ENCODE measurements at places on chromosomes 13 and 19.
A peak's percentile ranks its signal among the peaks of the same experiment; 100 is the strongest.

GRCh38 chr13:108963846-108964600, 334.6 kb downstream of the MYO16 start:
- DNase-seq, result no peak

DNA sequence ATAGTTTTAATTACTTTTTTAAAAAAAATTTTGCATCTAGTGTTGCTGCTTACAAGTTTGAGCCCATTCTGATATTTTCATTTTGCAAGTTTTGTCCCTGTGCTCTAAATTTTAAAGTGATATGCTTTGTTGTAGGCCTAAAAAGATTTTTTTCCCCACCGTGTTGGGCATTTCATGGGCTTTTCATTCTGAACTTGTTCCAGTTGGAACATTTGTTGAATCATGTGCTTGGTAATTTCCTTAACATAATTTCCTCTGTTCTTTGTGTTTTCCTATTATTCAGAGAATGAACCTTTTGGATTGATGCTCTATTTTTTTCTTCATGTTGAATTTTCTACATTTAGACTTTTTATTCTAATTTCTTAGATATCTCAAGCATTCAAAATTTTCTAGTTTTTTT, 206.4 kb upstream of the SPRY2 start:
- no peak for DNase-seq

- DNase-seq, result peak; percentile 70
These were observed 12.5 kb upstream of the CYP2A6 start for GRCh38 chr19:40862785-40863184.

DNA sequence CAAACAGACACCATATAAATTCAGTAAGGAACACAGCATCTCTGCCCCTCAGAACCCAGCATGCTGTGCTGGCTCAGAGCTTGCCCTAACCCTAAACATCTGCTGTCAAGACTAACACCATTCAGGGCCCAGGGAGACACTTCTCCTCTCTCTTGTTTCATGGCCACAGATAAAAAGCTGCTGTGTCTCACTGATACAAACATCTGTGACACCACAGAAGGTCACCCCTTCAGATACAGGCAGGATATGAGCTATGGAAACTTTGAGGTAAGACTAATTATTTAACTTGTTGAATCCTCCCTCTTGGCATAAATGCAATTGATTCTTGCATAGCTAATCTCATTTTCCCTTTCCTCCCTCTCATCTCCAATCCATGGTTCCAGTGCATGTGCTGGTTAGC, 61.6 kb upstream of the GPR12 start:
- DNase-seq, result no peak

DNA sequence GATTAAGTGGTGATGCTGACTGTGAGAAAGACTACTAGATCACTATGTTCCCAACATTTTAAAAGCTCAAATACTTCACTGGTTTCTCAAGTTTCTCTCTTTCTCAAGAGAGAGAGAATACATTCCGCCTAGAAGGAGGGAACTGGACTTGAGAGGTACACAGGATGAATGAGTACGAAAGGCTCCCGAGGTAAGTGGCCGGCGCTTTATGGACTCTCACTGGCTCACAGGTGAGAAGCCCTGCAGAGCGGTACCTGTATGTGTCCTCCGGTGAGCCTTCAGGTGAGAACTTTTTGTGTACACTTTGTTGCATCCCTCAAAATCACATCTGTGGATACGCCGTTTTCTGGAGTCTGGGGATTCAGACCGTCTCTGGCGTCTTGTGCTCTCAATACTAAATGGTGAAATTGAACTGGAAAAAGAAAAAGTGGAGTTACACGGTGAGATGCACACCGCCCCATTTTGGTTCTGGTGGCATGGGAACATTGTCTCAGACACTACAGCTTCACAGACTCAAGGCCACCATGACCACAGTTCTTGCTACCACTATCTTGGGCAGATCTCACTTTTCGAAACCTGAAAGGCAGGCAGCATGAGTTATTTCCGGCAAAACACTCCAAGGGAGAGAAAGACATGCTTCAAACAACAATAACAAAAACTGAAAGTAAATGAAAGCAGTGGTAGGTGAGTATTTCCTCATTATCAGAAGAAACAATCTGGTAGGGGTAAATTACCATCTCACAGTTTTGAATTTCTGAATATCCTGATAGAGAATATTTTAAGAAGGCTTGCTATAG, 418.9 kb downstream of the KLF12 start:
- no peak for DNase-seq

GRCh38 chr19:49889687-49890348, 6.9 kb downstream of the IL4I1 start:
- peak; percentile 60 for DNase-seq

DNA sequence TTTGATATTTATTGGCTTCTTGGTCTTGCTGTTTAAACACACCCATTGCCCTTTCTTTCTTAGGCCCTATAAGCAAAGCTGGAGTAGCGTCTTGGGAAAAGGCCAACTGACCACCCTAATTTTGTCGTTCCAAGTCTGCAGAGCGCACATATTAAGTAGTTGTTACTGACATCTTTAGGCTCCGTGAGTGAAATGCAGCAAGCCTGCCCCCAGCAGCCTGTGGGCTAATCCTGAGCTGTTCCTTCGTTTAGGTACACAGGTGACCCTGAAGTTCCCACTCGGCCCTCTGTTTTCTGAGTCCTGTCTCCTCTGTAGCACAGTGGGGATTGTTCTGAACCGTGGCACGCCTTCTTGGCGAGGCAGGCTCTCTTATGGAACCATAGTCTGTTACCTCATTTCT, 170.5 kb downstream of the STK24 start:
- DNase-seq, result no peak

- no peak for DNase-seq
These were observed 5.2 kb downstream of the INSR start for GRCh38 chr19:7288977-7289376.

DNA sequence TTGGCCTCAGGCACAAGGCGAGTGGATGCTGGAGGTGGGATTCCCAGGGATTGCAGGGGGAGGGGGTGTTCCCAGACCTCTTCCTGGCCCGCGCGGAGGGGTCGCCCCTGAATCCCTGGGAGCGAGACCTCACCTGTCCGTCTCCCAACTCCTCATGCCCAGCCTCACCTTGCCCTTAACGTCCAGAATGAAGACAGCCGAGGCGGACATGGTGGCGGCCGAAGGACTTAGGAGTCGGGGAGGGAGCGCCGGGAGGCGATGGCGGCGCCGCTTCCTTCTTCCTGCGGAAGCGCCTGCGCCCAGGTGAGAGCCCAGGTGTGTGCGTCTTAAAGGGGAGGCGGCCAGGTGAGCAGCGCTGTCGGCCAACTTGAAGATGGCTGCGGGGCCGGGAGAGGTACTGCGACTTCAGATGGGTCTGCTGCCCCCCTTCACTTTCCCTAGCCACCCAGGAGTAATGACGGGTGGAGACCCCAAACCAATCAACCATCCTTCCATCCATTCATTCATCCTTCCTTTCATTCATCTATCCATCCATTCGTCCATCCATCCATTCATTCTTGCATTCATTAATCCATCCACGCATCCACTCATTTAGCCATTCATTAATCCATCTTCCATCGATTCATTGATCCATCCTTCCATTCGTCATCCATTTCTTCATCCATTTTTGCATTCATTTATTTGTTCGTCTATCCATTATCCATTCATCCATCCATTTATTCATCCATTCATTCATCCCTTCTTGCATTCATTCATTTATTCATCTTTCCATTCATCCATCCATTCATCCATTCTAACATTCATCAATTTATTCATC, at the start of gene AP1M2:
TSS of gene AP1M2 (minus strand) at position 291 of the 817 bp plus-strand sequence. CDS start at position 210, 81 bp downstream.
- DNase-seq, result no peak

- DNase-seq, result no peak
These were observed 884.2 kb downstream of the DIAPH3 start for GRCh38 chr13:59279576-59279975.

GRCh38 chr13:23632741-23633140, 62.5 kb downstream of the TNFRSF19 start:
- no peak for DNase-seq

GRCh38 chr13:48078251-48078656, 16.6 kb downstream of the MED4 start:
- DNase-seq, result peak; percentile 37

DNA sequence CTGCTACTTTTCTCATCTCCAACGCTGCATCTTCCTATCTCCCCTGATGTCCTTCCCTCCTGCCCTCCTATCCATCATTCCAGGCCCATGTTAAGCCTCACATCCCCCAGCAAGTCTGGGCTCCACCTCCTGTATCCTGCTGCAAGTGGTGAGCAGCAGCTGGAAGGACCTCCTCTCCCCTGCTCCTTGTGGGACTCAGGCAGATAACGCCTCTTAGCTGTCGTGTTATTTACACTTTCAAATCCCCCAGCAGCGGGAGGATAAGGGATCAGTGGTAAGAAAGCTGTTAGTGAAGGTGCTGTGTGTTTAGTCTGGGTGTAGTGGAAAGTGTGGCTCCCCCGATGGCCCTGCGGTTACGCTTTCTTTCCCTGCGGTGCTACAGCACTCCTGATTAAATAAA, 211.9 kb downstream of the ZNF536 start:
- DNase-seq, result no peak

- no peak for DNase-seq
These were observed 51.6 kb downstream of the USP12 start for GRCh38 chr13:27120011-27120410.

DNA sequence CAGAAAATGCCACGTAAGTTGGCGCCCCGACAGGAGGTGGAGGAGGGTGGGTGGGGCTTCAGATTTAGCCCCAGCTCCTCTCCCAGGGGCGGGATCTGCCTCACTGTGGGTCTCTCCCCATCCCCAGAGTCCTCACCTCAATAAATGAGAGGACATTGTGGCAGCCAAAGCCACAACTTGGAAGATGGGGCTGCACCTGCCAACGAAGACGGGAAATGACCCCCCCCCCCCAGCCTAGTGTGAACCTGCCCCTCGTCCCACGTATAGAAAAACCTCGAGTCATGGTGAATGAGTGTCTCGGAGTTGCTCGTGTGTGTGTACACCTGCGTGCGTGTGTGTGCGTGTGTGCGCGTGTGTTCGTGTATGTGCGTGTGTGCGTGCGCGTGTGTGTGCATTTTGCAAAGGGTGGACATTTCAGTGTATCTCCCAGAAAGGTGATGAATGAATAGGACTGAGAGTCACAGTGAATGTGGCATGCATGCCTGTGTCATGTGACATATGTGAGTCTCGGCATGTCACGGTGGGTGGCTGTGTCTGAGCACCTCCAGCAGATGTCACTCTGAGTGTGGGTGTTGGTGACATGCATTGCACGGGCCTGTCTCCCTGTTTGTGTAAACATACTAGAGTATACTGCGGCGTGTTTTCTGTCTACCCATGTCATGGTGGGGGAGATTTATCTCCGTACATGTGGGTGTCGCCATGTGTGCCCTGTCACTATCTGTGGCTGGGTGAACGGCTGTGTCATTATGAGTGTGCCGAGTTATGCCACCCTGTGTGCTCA, 1.5 kb upstream of the TRAPPC5 start:
- no peak for DNase-seq

DNA sequence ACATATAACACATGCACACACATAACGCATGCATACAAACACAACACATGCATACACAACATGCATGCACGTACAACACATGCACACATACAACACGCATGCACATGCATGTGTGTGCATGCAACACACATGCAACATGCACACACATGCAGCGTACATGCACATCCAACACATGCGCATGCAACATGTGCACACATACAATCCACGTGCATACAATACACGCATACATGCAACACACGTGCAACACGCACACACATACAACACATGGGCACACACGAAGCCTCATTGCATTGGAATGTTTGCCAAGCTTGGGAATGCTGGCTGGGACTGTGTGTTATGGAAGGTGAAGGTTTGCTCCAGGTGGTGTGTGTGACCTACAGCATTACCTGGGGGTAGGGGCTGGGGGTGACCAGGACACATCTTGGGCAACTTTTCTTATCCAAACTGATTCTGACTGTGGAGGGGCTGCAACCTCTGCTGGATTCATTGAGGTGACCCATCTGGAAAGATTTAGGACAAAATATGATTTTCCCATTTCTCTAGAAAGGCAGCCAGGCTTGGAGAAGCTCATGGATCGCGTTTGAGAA, 58.9 kb downstream of the SPACA7 start:
- no peak for DNase-seq

GRCh38 chr13:80458543-80458942, 117.6 kb upstream of the SPRY2 start:
- no peak for DNase-seq

DNA sequence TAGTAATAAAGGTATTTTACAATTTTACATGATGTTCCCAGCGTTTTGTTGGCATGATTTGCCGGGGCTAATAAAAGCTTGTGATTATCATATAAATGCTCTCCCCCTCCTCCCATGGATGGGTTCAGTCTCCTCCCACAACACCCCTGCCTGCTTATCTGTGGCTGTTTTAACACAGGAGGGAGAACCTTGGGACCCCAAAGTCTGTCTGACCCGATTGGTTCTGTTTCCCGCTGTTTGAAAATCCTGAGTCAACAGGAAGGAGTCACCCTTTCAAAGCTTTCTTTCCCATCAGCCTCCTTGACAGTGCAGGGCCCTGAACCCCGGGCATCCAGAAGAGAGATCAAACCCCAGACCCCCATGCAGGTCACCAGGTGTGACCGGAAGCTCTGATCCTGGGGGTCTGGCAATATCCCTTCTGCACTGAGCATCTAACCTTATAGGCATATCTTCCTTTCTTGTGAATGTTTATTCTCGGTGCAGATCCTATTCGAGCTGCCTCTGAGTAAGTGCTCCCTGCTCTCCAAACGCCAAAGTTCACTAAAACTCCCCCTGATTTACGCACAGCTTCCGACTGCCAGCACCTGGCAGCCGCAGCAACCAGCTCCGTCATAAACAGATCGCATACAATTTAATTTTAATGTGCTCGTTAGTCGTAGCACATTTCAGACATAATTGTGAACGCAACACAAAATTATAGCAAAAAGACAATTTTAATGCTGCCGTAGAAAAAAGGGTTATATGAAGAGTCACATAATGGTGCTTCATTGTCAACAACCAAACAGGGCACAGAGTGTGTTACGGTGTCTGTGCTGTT, 74.8 kb downstream of the TSHZ3 start:
- no peak for DNase-seq

- peak; percentile 96 for DNase-seq
These were observed 156.8 kb downstream of the DNAJC3 start for GRCh38 chr13:95833719-95834118.

- DNase-seq, result no peak
These were observed 16.0 kb upstream of the GTF2F2 start for GRCh38 chr13:45104261-45104660.

- DNase-seq, result no peak
These were observed 662 bp downstream of the CBARP start for GRCh38 chr19:1237027-1237659.

DNA sequence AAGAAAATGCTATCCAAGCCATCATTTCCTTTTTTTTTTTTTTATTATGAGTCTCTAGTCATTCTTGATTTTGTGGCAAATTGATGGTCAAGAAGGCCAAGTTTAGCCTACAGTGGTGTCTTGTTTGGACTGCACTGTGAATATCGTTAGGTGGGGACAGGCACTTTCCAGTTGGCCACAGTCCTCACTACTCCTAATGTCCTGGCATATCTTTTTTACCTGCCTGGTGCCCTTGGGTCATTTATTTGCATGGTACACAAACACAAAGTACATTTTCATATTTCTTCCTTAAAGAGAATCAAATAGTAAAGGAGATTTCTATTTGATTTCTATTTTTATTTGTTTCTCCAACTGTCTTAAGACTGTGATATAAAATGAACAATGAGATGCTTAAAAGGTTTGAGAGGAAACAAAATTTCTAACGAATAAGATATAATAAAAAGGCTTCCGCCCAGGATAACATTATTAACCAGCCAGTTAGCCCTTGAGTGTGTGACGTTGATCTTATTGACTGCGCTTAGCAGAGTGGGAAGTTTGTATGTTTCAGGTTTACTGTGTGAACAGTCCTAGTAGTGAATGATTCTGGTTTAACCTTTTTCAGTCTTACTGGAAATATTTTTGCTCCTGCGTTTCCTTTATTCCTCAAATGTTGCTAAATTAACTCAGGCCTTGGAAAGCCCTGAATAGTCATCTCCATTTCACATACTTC, 312.0 kb downstream of the ATP8A2 start:
- DNase-seq, result no peak

Data from SK-MEL-5 (cell line).